ENCODE measurements at places on chromosomes 5 and 9. TPM values are rescaled to one million over a fixed set of nuclear protein-coding genes. Genes with fewer than 3 reads are reported as not detected.

SOHLH1 gene
- total RNA-seq: not detected

CDKN2A gene
- 22.4 TPM for total RNA-seq

GRCh38 chr9:119368681-119369581 is at the start of gene BRINP1:
Gene BRINP1 (minus strand): TSS chr9:119369435. CDS start chr9:119313355, 56,080 bp downstream.
- no peak for DNase-seq

DNA sequence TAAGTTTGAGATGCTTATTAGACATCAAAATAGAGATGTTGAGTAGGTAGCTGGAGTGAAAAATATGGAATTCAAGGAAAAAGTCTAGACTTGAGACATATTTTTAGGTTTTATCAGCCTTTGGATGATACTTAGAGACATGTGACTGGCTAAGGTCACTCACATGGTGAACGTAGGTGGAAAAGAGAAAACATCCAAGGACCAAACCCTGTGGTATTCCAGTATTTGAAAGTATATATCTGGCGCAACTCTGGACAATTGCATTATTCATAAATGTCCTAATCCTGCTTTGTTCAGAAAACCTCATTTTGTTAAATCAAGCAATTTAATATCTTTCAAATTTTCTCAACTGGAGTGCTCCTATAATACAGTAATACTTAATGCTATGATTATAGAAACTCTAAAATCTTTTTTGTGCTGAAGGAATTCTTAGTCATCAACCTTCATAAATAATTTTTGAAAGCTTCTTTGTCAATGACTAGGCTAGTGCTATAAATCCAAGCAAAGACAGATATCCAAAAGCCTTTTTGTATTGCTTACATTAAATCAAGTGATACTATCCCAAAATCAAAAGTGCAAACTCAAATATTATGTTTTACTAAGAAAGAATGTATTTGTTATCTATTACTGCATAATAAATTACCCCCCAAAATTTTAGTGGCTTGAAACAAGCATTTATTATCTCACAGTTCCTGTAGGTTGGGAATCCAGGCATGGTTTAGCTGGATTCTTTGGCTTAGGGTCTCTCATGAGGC is 452.0 kb downstream of the ENC1 start:
- DNase-seq: no peak

DNA sequence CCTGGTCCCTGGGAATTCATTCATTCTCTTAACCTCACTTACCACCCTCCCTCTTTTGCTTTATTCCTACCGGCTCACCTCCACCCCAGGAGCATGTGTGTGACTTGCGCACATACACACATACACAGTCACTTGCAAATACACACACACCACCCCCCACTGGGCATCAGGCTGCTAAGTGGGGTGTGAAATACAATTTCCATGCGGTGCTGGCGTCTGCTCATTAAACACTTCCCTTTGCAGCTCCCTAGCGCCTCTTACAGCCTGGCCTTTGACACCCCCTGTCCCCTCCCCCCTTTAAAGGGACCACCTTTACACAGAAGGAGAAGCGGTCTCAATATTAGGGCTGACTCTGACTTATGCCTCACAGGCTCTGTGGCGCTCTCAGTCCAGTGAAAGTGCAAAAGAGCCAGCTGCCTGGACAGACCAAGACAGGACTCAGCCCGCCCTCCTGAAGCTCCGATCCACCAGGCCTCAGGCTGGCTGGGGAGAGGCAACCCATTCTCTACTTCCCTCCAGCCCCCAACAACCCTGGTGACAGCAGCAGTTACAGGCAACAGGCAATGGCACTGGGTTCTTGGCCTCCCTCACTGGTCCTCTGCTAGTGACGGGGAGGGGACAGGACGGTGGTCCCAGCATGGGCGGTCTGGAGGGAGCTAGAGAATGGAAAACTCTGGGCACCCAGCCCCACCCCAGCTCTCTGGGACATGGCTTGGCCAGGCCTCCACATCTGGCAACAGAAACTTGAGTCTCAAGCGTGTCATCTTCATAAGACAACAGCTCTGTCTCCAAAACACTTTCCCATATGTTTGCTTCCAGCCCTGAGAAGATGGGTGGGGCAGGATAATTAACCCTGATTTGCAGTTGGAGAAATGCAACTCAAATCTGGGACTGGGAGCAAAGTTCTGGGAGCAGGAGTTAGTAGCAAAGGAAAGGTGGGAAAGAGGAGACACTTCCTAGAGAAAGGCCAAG is 12.0 kb downstream of the ENHO start:
- DNase-seq: no peak

DNA sequence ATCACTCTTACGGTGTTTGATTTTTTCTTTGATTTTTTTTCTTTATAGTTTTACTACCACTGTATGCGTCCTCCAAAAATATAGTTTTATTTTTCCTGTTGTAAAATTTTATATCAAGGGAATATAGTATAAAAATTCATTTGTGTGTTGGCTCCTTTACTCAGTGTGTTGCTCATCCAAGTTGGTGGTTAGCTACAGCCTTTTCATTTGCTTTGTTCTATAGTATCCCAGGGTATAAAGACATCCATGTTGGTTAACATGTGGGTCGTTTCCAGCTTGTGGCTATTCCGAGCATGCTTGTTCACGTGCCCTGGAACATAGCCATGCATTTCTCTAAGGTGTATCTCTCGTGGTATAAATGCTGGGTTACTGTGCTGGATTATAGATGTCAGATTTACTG is 54.8 kb upstream of the DAB2 start:
- DNase-seq: no peak
